ENCODE measurements at places on chromosomes 16 and 17.
A peak's percentile ranks its signal among the peaks of the same experiment; 100 is the strongest.

- DNase-seq: no peak
Observed at GRCh38 chr17:57572062-57572461, 173.0 kb downstream of the CCDC182 start.

- DNase-seq: peak; percentile 73
Observed at GRCh38 chr16:27169511-27170071, 33.7 kb upstream of the KDM8 start.

- peak; percentile 21 for DNase-seq
Observed at GRCh38 chr17:48439875-48440505, 10.0 kb upstream of the SKAP1 start.

DNA sequence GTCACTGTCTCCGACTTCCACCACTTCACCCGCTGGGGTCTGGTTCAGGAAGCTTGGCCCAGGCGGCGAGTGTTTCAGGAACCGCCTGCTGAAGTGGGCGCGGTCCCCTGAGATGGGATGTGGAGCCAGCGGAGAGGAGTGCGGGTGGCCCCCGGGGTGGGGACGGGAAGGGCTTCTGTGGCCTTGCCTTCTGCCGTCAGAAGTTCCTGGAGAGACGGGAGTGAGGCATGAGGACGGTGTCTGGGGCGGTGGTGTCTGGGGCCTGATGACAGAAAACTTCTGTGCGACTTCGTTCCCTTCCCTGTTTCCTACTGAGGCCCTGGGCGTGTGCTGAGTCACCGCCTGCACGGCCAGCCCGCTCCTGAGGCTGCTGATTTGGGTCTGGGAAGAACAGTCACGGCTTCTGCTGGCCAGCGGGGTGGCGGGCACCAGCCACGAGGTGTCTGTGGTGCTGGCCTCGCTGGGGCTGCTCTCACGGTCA lies 12.3 kb upstream of the NLRC3 start:
- no peak for DNase-seq

GRCh38 chr17:30082773-30083172 lies 33.8 kb upstream of the NSRP1 start:
- DNase-seq: no peak

- no peak for DNase-seq
Observed at GRCh38 chr16:53558710-53559109, 55.7 kb upstream of the AKTIP start.

DNA sequence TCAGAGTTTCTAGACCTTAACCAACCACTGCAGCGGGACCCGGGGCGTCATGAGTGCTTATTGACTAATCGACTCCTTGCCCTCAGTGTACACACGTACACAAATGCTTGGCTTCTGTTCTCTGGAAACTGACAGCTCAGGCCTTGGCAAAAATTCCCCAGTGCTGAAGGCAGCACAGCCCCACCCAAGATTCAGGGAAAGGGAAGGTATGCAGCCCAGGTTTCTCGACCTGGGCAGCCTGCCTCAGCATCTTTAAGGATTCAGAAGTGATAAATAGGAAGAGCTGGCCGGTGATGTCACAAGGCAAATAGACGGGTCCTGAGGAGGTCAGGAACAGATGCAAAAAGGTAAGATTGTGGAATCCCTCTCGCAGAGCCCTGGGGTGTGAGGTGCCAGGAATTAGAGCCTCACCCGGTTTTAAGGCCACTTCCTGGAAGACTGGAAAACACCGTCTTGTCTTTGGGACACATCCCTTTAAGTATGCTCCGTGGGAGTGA lies 9.0 kb upstream of the CDH3 start:
- no peak for DNase-seq

All from LHCN-M2 (cell line).